Naive thymus-derived CD4-positive, alpha-beta T cell (primary cell): ENCODE measurements at places on chromosomes 13 and 19. TPM values are rescaled to one million over a fixed set of nuclear protein-coding genes. Genes with fewer than 3 reads are reported as not detected.

The UPK1A gene
- polyA plus RNA-seq: not detected

The FCAR gene
- not detected for polyA plus RNA-seq

The PGLYRP1 gene
- polyA plus RNA-seq: not detected

The JAK3 gene
- polyA plus RNA-seq: 153 TPM

The GFY gene
- polyA plus RNA-seq: not detected

The KLF1 gene
- not detected for polyA plus RNA-seq

The SELENOW gene
- 340 TPM for polyA plus RNA-seq

The BICRA gene
- polyA plus RNA-seq: 0.95 TPM

The DPF1 gene
- not detected for polyA plus RNA-seq

- no peak for DNase-seq
These were observed 27.7 kb upstream of the DOCK9 start for GRCh38 chr13:99005609-99006008.

DNA sequence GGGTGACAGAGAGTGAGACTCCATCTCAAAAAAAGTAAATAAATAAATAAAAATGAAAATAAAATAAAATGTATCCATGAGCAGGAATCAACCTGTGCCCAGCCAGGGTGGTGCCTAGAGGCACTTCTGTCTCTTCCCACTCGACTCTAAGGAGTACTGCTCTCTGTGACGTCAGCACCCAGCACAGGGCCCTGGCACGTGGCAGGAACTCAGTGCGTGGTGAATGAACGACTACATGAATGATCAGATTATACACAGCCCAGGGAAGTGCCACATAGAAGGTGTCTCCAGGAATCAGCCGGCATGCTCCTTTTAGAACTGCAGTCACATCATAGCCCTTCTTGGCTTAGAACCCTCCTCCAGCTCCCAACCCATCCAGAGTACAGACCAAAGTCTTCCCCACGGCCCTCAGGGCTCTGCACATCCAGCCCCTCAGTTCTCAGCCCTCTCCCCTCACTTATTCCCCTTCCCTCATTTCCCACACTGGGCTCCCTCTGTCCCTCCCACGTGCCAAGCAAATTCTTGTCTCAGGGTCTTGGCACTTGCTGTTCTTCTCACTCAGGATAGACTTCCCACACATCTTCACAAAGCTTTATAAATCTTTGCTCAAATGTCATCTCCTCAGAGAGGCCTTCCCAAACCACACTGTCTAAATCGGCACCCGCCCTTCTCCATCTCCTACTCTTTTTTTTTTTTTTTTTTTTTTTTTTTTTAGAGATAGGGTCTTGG, 4.2 kb downstream of the CLIP3 start:
- DNase-seq: no peak

DNA sequence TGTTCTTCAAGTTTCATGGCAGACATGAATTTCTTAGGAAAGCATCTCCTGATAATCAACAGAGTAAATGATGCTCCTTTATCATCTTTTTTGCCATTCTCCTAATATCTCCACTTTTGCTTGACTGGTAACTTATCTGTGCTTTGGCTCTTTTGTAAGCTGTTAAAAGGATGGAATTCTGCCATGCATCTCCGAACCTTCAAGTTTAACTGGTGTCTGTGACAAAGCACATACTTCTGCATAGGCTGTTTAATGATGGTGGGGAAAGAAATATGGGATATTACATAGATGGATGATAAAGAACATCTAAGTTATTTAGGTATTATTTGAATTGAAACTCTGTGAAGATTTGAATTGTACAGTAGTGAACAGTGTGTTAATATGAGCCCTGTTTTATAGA, 866.9 kb upstream of the SLITRK1 start:
- DNase-seq: no peak

GRCh38 chr19:41217741-41218140, 1.3 kb upstream of the AXL start:
- DNase-seq: no peak

GRCh38 chr19:17686592-17687024, 1.5 kb downstream of the UNC13A start:
- DNase-seq: no peak

- no peak for DNase-seq
These were observed 24.4 kb upstream of the MYCBP2 start for GRCh38 chr13:77351315-77351714.

GRCh38 chr19:13461536-13461935, 44.7 kb downstream of the CACNA1A start:
- DNase-seq: no peak

GRCh38 chr13:36130552-36131221, 495 bp downstream of the DCLK1 start:
- no peak for DNase-seq

DNA sequence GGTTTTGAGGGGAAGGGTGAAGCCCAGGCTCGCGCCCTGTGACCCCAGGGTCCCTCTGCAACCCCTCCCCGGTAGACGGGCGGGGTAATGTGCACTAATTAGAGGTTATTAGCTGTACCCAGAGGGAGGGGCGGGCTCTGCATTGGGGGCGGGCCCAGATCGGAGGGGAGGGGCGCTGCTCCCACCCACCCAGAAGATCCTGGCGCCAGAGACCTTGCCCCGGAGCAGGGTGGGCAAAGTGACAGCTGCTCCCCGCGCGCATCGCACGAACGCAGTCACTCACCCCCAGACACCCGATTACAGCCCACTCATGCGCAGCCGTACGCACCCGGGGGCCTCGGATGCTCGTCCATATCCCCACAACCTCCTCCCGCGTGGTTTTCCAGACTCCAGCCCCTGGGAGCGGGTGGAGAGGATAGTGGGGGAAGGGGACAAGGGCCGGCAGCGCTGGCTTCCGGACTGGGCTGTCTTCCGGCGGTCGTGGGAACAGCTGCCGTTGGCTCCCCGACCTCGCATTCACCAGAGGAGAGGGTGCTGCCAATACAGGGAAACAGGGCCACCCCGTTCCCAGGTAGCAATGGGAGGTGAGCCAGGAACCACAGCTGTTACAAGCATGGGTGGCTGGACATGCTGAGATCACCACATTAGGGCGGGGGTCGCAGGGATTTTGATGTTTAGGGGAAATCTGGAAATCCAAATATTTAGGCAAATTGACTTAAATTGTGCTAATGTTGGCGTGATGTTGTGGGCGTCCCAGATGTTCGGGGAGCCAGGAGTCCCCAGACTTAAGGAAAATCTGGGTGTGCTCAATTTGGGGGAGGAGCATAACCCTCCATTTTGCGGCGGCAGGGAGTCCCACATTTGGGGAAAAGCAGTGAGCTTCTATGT, 2.9 kb upstream of the HOOK2 start:
- no peak for DNase-seq

GRCh38 chr13:44022196-44022595, 142.5 kb downstream of the LACC1 start:
- DNase-seq: no peak

DNA sequence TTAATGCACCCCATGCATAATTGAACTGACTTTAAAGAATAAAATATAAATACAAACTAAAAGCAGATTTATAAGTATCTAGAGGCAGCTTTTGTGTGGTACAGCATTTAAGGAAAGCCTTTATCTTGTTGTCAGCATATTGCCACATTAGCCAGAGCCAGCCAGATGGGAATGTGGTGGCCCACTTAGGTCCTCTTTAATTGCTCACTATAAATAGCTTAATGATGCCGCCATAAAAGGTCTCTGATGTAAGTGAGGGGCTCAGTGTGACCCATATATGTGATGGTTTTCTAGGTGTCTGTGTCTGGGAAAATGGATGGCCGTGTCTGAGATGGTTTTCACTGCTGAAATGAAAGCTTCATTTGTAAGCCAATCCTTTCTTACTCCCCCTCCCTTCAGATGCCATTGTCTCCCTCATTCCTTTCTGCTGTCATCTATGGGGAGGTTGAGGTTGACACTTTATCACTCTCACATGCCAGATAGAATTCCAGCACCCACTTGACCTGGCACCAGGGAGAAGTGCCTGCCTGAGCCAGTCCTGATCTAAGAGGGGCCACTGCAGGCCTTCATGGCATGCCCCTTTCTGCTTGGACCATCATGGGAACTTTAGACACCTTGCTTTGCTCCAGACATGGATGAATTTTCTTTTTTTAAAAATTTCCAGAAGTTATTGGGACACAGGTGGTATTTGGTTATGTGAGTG, 135.3 kb downstream of the MTUS2 start:
- no peak for DNase-seq
